Glutamatergic neuron (in vitro differentiated cells): ENCODE measurements at places on chromosomes 4 and X.

- H3K27ac ChIP-seq, result no peak overlapping the region
- no peak overlapping the region for H3K4me3 ChIP-seq
- DNase-seq, result no peak
- H3K36me3 ChIP-seq, result no peaks in the 10 kb centered on the region
- H3K4me1 ChIP-seq, result no peaks in the 10 kb centered on the region
Observed at GRCh38 chr4:179989975-179990374, 2253.2 kb upstream of the TENM3 start.

- no peaks in the 10 kb centered on the region for H3K27me3 ChIP-seq
- H3K4me3 ChIP-seq, result no peak overlapping the region
- H3K36me3 ChIP-seq, result no peaks in the 10 kb centered on the region
- H3K4me1 ChIP-seq, result no peaks in the 10 kb centered on the region
- DNase-seq, result no peak
- H3K27ac ChIP-seq, result no peak overlapping the region
Observed at GRCh38 chr4:55446578-55446922, 50.8 kb downstream of the TMEM165 start.

DNA sequence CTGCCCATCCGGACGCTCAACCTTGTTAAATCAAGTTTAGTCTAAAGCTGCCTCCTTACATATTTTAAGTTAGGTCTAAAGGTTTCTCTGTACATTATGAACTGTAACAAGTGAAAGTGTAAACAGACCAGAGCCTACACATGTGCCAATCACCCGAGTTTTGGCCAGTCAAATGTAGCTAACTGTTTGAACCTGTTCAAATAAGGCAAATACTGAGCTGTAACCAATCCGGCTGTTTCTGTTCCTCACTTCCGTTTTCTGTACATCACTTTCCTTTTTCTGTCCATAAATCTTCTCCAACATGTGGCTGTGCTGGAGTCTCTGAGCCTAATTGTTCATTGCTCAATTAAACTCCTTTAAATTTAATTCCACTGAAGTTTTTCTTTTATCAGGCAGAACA, 113.3 kb upstream of the SHISA3 start:
- H3K27ac ChIP-seq, result no peak overlapping the region
- peaks cover 4% of the 10 kb centered on the region for H3K27me3 ChIP-seq
- peaks cover 5% of the 10 kb centered on the region for H3K4me1 ChIP-seq
- no peak overlapping the region for H3K4me3 ChIP-seq

DNA sequence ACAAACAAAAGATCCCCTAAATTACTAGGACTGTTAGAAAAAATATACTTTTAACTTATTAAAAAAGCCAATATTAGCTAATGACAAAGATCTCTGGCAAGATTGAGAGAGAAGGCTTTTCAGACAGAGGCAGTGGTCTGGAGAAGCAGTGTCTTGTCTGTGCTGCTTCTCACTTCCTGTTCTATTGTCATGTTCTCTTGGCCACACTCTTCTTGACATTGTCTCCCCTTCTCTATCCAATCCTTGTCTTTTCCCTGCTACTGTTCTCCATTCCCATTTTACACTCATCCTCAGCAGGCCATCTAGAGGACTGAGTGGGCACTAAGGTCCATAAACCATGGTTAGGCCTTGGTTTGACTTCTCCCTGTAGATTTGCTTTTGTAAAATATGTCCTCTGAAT, 14.0 kb upstream of the TAPT1 start:
- H3K36me3 ChIP-seq, result no peaks in the 10 kb centered on the region
- no peak for DNase-seq
- H3K4me1 ChIP-seq, result no peaks in the 10 kb centered on the region
- H3K27ac ChIP-seq, result no peak overlapping the region

DNA sequence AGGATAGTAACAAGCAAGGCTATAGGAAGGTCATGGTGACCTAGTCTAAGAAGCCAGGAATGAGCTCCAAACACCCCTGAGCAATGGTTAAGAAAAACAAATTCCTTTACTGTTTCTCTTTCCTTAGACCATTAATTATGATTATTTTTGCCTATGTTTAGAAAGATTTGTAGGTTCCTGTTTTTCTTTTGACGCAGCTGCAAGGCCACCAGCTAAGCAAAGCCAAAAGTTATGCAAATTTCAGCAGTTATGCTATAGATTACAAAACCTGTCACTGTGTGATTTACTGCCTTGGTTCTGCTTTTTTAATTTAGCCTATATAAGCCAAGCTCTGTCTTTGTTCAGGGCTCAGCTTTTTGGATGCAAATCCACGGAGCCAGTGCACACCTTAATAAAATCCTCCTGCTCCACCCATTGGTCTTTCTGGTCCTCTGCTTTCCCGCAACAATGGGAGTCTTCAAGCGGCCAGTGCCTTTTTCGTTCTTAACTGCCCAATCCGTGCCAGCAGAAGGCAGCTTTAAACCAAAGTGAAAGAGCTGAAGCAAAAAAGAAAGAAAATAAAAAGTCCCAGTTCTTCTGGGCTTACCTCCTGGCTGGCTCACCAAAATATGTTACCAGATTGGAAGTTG, 1.4 kb upstream of the CEP135 start:
- no peaks in the 10 kb centered on the region for H3K36me3 ChIP-seq
- DNase-seq, result no peak

DNA sequence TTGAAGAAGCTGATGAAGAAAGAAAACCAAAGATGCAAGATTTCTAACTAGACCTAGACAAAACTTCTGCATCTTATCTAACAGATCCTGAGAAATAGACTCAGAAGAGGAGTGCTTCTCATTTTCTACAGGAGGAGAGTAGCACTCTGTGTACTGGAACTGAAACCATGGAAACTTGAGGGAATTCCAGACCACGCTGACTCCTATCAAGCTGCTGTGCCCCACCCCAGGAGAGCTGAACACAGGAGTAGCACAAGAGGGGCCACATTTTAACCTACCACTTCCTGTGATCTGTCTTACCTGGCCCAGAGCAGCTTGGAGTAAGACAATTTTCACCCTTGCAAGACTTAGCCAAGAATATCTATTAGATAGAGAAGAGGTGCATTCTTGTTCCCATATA, 248.9 kb downstream of the SCFD2 start:
- no peak overlapping the region for H3K4me3 ChIP-seq
- no peak for DNase-seq
- H3K36me3 ChIP-seq, result no peaks in the 10 kb centered on the region
- H3K27ac ChIP-seq, result no peak overlapping the region

- peaks cover 2% of the 10 kb centered on the region for H3K27me3 ChIP-seq
- peaks cover 7% of the 10 kb centered on the region for H3K4me1 ChIP-seq
Observed at GRCh38 chrX:21698272-21698671, 40.1 kb upstream of the KLHL34 start.

DNA sequence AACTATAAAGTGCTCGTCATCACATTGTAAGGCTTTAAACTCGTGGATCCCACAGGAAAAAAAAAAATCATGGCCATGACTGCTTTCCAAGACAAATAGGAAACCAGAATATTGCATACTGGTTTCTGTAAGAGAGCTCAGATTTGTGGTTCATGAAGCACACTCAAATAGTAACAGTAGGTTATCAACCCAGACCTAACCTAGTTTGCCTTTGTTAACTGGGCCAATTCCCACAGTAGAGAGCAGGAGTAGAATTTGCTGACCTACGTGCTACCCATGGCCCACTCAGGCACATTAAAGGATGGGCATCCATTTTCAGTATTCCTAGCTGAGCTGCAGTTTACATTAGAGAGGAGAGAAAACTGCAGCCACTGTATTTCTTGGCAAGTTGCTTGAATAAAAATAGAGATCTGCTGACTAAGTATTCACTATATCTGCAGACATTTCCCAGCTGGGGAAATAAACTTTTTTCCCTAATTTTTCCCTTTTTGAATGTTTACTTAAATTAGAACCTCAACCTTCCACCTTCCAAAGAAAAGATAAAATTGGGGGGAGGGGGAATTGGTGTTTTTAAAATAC, 218.5 kb downstream of the SPANXN3 start:
- no peaks in the 10 kb centered on the region for H3K4me1 ChIP-seq
- H3K27me3 ChIP-seq, result no peaks in the 10 kb centered on the region
- H3K36me3 ChIP-seq, result no peaks in the 10 kb centered on the region
- no peak overlapping the region for H3K4me3 ChIP-seq

- H3K4me3 ChIP-seq, result no peak overlapping the region
- peaks cover 26% of the 10 kb centered on the region for H3K4me1 ChIP-seq
- peaks cover 7% of the 10 kb centered on the region for H3K27me3 ChIP-seq
- H3K36me3 ChIP-seq, result peaks cover 4% of the 10 kb centered on the region
- H3K27ac ChIP-seq, result no peak overlapping the region
Observed at GRCh38 chr4:7973545-7973981, 33.9 kb upstream of the AFAP1 start.

DNA sequence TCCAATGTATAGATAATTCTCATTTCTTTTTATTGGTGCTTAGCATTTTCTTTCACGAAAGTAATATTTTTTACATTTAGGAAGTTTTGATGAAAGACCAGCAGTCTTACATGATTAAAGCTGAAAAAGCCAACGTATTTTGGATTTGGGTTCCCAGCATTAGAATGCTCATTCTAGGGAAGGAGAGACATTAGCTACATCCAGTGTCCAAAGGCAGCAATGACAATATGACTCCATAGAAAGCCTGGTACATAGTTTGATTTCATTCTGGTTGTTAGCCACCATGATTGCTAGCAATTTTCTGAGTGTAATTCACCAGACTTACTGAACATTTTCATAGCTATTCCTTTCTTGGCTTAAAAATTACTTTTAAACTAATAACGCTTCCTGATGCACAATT, 1397.5 kb downstream of the PCDH7 start:
- H3K4me3 ChIP-seq, result no peak overlapping the region
- H3K36me3 ChIP-seq, result no peaks in the 10 kb centered on the region
- no peaks in the 10 kb centered on the region for H3K4me1 ChIP-seq
- no peak overlapping the region for H3K27ac ChIP-seq

DNA sequence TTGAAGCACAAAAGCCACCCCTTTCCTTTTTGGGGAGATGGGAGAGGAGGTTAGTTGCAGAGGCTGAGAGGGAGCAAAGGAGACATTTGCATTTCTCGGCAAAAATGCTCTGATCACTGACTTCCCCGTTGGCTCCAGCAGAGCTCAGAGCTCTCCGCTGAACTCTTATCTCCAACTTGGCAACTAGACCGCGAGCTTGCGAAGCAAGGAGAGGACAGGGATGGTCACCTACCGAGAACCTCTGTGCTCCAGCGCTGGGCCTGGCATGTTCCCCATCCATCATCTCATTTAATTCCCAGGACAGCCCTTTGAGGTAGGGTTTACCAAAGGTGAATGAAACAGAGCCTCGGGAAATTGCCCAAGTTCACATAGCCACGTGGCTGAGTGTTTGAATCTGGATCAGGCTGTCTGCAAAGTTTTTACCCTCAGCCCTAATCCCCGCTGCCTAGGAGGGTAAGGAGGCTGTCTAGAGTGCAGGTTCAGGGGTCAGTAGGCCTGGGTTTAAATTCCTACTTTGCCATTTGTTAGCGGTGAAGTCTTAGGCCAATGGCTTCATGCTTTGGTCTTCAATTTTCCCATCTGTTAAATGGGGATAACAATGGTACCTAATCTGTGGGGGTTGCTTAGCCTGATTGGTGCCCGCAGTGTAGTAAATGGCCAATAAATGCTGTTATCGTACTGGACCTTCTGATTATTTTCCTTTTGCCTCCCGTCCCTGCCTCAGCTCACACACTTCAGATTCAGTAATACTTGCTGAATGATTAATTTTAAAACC, 3.8 kb upstream of the CITED1 start:
- no peaks in the 10 kb centered on the region for H3K36me3 ChIP-seq
- peak overlapping the region; percentile 91 for H3K27ac ChIP-seq
- H3K4me3 ChIP-seq, result peak overlapping the region; percentile 80
- peaks cover 14% of the 10 kb centered on the region for H3K27me3 ChIP-seq
- no peak for DNase-seq

- peaks cover 6% of the 10 kb centered on the region for H3K4me1 ChIP-seq
- no peak overlapping the region for H3K4me3 ChIP-seq
- DNase-seq, result no peak
- H3K27me3 ChIP-seq, result peaks cover 4% of the 10 kb centered on the region
- no peak overlapping the region for H3K27ac ChIP-seq
Observed at GRCh38 chr4:152806501-152807125, 26.9 kb downstream of the ARFIP1 start.

- no peaks in the 10 kb centered on the region for H3K4me1 ChIP-seq
- no peak overlapping the region for H3K27ac ChIP-seq
- no peak overlapping the region for H3K4me3 ChIP-seq
- DNase-seq, result no peak
- H3K36me3 ChIP-seq, result no peaks in the 10 kb centered on the region
Observed at GRCh38 chrX:124033821-124034220, 72.3 kb downstream of the STAG2 start.

DNA sequence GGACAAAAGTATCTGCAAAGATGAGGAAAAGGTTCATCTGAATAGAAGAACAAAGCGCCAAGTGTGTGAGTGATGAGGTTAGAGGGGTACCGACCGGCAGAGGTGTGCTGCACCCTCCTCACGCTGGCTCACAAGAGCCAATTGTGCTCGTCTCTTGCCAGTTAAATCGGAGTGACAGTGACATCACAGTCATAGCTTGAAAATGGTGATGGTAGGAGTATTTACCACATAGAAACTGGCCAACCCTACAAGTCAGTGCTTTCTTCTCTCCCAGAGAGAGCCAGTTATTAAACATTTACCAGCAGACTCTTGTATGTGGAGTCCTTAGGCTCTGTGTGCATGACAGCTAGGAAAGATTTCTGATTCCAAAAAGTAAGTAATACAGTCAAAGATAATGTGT, 32.4 kb downstream of the CLDN22 start:
- no peak overlapping the region for H3K27ac ChIP-seq
- H3K27me3 ChIP-seq, result no peaks in the 10 kb centered on the region
- H3K36me3 ChIP-seq, result no peaks in the 10 kb centered on the region
- no peak overlapping the region for H3K4me3 ChIP-seq
- H3K4me1 ChIP-seq, result no peaks in the 10 kb centered on the region

GRCh38 chrX:24694825-24695224, 1.1 kb downstream of the POLA1 start:
- peak overlapping the region; percentile 86 for H3K4me3 ChIP-seq
- H3K27ac ChIP-seq, result no peak overlapping the region
- H3K4me1 ChIP-seq, result peaks cover 4% of the 10 kb centered on the region
- no peaks in the 10 kb centered on the region for H3K36me3 ChIP-seq
- peaks cover 2% of the 10 kb centered on the region for H3K27me3 ChIP-seq
